ENCODE measurements at places on chromosomes 2 and 18.

DNA sequence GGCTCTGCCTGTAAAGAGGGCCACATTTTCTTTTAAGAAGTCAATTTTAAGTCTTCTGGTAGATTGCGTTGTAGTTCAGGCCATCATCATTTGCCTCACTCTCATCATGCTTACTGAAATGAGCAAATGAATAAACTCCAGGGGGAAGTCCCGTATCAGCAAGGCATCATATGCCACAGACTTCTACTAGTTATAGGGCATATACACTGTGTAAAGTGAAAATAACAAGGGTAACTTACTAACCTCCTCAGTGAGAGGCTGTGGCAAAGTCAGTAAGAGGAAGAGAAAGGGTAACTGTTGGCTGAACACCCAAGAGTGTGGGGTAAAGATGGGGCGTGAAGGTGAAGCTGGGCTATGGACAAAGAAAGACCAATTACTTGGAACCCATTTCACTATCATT lies 456.2 kb downstream of the SPAG16 start:
- no peak for DNase-seq

- DNase-seq, result no peak
Observed at GRCh38 chr2:42867093-42868065, 75.0 kb upstream of the HAAO start.

DNA sequence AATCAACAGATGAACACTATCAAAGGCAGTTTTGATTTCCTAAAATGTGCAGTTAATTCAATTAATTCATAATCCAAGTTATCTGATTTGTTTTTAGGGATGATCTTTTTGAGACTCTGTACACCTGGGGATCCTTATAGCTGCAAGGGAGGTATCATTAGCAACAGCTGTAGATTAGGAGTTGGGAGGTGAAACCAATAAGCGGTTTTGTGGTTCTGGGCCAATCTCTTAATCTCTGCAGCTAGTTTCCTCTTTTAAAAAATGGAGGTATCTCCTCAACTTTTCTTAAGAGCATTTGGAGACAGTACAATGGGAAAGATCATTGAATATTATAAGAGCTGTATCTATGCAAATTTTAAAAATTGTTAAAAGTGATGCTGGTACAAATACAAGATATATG lies 126.0 kb downstream of the MC4R start:
- DNase-seq, result no peak

GRCh38 chr2:236601316-236602202 lies 31.9 kb downstream of the ACKR3 start:
- DNase-seq, result no peak

DNA sequence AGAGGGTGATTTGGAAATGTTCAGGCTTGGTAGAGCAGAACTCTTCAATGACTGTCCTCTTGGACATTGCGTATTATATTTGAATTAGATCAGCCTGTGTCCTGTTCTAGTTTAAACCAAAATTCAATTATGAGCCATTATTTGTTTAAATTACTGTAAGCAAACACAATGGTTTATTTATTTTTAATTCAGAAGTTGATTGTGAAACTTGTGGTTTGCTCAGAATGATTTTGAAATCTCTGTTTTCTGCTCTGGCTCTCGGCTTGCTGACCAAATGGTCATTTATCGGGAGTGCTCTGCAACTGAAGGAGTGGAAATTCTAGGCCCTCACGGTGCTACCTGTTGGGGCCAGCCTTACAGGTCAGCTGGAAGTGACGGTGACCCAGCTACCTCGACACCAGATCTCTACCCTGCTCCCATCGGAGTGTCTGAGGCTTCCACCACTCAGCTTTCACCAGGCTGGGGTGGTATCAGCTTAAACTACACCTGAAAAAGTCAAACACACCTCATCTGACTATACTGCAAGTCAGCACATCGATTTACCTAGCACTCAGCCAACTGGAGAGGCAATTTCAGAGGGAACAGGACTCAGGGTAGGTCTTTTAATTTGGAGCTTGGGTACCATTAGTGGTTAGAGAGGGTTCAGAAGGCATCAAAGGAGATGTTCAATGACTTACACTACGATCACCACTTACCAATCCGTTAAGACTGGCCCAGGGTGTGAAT lies 36.8 kb upstream of the GPD2 start:
- DNase-seq, result peak; percentile 23

- DNase-seq, result no peak
Observed at GRCh38 chr2:141923657-141924056, 207.2 kb downstream of the LRP1B start.

GRCh38 chr2:241517297-241517696 lies 8.9 kb upstream of the STK25 start:
- no peak for DNase-seq

DNA sequence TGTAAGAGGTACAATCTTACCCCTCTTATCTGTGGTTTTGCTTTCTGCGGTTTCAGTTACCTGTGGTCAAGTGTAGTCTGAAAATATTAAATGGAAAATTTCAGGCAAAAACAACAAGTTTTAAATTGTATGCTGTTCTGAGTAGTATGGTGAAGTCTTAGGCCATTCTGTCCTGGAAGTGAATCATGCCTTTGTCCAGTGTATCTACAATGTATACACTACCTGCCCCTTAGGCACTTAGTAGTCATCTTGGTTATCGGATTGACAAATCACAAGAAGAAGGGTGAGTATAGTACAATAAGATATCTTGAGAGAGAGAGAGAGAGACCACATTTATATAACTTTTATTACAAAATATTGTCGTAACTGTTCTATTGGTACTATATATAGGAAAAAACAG lies 43.5 kb downstream of the RAB3GAP1 start:
- DNase-seq, result no peak

DNA sequence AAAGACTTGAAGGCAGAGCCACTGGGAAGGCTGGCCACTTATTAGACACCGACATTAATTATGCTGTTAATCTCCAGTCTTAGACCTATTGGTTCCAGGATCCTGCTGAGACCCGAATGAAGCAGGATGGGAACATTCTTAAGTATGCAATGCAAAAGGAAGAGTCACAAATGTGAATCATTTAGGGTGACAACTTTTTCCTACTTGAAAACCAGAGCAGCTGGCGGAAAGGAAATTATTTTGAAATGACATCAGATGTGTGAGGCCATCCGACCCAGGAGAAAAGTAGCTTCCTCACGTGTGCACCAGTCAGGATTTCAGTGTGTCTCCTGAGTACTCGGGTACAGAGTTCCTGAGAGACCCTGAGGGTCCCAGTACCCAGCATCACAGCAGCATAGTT lies 222.9 kb upstream of the NCKAP5 start:
- DNase-seq, result no peak

- DNase-seq, result no peak
Observed at GRCh38 chr2:107582487-107582886, 244.2 kb upstream of the RGPD4 start.

DNA sequence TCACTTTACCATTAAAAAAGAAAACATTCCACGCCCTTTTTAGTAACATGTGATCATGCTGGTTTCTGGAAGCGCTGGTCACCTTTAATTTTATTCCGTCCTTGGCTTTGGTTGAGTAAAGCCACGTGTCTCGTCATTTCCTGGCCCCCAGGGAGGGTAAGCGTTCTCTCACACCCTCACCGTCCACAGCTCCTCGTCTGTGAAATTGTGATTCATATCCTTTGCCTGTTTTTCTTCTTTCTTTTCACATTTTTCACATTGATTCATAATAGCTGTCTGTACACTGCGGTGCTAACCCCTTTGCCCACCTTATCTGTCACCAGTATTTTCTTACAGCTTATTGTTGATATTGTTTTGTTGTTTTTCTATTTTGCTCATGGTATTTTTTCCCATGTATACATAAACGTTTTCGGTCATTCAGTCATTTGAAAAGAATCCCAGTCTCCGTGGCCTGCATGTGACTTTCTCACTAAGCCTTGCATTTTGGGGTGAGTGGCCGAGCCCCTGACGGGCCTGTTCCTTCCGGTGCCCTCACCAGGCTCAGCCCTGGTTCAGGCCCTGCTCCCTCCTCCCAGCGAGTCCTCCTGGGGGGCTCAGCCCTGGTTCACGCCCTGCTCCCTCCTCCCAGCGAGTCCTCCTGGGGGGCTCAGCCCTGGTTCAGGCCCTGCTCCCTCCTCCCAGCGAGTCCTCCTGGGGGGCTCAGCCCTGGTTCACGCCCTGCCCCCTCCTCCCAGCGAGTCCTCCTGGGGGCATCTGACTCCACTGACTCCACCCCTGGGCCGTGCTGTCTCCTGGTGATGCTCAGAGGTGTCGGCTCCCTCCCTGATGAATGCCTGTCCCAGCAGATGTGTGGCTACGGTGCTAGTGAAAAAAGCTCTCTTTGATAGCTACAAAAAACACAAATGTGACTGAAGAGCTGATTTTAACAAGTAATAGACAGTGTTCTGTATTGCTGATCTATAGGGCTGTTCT lies 249.7 kb upstream of the PXDN start:
- no peak for DNase-seq

- DNase-seq, result no peak
Observed at GRCh38 chr2:10972683-10973433, 61.1 kb downstream of the KCNF1 start.

- DNase-seq, result peak; percentile 10
Observed at GRCh38 chr2:106189764-106190468, 4.2 kb downstream of the UXS1 start.

DNA sequence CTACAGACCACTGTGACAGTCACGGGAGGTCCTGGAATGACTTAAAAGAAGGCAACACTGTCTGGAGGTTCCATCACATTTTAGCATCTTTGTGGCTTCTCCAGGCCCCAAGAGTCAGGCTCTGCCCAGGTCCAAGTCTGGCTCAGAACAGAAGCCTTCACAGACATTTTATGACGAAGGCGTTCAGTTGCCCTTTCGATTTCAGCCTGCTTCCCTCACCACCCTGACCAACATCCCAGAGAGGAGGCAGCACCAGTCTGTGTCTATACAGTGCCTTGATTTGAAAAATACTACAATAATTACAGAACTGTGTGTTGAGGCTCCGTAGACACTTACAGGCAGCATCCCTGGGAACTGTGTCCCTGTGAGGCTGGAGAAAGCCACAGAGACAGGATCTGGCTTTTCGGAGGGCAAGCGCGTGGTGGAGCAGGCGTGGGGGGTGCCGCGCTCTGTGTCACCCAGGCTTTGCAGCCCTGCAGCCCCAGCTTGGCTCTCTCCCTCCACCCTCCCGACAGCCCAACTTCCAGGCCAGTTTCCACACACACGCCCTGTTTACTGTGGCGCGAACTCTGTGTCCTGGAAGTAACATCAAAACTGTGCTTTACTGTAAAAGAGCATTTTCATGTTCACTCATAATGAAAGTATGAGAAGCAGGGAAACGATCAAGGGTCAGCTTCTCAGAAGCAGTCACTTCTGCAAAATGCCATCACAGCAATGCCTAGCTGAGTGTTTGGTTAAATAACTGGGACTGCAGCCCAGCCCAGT lies 153.5 kb upstream of the ALKAL2 start:
- no peak for DNase-seq

GRCh38 chr2:166170356-166170755 lies 42.5 kb upstream of the SCN1A start:
- no peak for DNase-seq

- DNase-seq, result no peak
Observed at GRCh38 chr2:121186261-121186660, 98.7 kb downstream of the TFCP2L1 start.

DNA sequence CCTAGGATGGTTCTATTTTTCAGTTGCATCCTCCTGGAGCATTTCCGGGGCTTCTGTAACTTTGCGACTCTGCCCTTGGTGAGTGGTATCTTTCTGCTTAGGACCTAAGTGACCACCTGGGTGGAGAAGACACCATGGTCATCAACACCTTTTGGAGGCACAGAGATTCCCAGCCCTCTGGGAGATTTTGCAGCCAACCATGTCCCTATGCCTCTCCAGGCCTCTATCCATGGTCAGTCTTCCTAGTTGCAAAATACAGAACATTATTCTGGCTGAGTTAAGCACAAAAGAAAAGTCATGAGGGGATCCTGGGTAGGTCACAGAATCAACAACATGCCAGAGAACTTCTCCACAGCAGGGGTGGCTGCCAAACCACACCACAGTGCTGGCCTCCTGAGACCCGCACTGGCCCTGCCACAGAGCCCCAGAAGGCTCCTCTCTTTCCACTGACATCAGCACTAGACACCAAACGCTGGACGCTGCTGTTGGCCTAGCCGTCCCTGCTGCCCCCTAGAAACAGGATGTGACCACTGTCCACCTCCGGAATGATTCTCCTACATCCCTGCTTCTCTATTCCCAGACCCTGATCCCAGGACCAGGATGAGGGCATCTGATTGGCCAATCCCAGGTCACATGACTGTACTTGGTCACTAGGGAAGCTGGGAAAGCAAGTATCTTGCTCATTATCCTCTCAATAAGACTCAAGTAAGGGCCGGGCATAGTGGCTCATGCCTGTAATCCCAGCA lies 47.7 kb downstream of the SMAD7 start:
- DNase-seq, result peak; percentile 28

- peak; percentile 77 for DNase-seq
Observed at GRCh38 chr2:222568865-222569264, 87.0 kb downstream of the FARSB start.

- DNase-seq, result peak; percentile 62
Observed at GRCh38 chr18:62131301-62131909, 55.5 kb downstream of the PIGN start.

- DNase-seq, result no peak
Observed at GRCh38 chr2:137300987-137301386, 535.6 kb downstream of the THSD7B start.

DNA sequence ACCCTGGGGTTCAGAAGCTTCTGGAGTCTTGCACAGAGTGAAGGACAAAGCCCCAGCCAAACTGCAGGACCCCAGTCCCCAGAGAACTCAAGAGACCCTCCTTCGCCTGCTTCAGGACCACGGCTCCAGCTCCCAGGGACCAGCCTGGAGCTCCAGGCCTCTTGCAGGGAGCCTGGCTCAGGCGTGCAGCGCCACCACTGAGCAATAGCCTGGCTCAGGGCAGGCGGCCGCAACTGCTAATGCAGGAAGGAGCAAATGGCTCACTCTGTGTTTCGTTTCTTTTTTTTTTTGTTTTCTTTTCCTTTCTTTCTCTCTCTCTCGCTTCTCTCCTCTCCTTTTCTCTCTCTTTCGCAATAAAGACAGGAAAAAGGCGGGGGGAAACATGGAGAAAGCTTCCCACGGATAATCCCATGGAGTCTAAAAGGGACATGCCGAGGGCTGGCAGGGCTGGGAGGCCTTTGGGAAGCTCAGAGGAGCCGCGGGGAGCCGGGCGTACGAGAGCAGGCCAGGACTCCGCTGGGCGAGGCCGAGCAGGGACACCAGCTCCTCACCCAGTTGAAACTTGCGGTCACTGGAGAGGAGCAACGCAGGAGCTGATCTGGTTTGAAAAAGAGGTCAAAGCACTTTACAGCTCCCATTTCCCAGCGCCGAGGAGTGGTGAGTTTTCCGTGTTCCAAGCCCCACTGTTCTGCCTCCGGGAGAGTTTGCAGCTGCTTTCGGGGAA lies 244.8 kb downstream of the TWIST2 start:
- no peak for DNase-seq
